Fibroblast of pulmonary artery (primary cell): ENCODE measurements at places on chromosomes 3 and 15.

DNA sequence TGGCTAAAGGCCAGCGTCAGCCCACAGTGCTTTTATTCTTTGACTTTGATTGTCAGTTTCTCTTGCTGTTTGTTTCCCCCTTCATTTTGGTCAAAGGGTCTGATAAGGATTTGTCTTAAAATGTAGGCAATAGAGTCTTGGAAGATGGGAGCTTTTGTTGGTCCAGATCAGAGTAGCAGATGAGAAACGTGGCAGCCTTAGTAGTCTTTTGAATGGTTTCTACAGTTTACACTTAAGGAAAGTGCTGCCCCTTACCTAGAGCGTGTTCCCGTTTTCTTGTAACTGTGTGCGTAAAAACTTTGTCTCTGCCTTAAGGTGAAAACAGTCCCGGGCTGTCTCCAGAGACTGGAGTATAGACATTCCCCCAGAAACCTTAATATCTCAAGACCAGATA lies 630 bp downstream of the LXN start:
- DNase-seq = peak; percentile 8

- peak; percentile 56 for DNase-seq
Observed at GRCh38 chr3:184186184-184186901, at the start of gene ABCF3. ABCF3 (plus strand) TSS chr3:184186199; CDS start chr3:184186208, 9 bp downstream.

DNA sequence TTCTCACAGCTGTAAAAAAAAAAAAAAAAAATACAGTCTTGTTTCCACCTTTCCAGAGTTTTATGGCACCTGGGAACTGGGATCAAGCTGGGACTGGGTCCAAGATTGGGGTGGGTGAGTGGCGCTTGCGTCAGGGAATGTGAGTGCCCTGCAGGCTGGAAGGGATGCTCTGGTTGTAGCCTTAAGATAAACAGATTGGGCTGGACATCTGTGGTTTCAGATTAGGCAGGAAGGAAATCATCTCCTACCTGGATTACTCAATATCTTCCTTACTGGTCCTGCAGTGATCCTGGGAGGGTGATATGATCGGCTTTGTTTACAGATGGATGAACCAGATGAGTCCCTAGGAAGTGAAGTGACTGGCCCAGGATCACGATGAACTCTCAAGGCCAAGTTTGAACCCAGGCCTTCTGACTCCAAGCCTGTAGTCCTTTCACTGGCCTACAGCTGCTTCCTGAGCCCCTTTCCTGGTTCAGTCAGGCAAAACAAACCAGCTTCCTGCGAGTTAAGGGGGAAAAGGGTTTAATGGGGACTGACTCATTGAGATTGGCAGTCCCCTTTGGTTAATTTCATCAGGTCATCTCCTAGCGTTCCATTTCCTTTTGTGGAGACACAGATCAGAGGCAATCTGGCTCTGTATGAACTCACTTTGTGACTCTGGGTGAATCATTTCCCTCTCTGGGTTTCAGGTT lies 179.8 kb downstream of the THSD4 start:
- DNase-seq = peak; percentile 96

DNA sequence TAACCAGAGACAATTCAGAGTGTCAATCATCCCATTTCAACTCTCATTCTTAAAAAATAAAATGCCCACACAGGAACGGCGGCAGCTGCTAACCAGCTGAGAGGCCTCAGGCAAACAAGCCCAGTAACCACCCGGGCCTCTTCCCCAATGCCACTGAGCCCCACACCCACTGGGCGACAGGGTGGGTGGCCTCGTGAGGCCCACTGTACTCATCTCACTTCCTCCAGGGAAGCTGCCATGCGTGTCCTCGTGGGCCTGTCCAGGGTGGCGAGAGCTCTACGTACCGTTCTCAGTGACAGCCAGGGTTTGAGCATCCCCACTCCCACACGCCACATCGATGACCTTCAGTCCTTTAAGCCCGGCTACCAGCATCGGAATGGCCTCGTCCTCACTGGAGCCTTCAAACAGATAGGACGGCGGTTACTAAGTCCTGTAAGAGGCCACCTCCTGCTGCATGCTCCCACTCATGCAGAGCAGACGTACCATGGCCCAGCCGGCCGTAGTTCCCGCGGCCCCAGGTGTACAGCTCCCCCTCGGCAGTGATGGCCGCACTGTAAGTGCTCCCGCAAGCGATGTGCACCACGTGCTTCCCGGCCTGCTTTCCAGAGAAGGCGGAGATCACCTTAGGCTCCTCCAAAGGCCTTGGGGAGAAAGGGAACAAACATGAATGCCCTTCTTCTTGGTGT lies 56.5 kb downstream of the HERC2 start:
- DNase-seq = no peak

DNA sequence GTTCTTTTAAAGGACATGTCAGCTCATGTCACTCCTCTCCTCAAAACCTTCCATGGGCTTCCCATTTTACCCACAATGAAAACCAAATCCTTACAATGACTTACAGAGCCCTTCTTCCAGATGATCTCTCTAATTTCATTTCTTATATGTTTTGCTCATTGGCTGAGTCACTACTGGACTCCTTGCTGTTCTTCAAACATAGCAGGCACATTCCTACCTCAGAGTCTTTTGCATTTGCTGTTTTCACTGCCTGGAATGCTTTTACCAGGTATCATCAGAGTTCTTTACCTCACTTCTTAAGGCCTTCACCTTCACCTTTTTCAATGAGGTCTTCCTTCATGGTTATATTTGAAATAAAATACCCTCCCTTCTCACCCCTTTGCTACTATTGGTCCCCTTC lies 57.3 kb downstream of the NECTIN3 start:
- DNase-seq = no peak

- no peak for DNase-seq
Observed at GRCh38 chr15:23663232-23663631, 15.6 kb upstream of the MAGEL2 start.
